ENCODE measurements at places on chromosomes 2 and 18.
A peak's percentile ranks its signal among the peaks of the same experiment; 100 is the strongest.

GRCh38 chr2:182444170-182444569, 17.3 kb upstream of the PDE1A start:
- DNase-seq: no peak

DNA sequence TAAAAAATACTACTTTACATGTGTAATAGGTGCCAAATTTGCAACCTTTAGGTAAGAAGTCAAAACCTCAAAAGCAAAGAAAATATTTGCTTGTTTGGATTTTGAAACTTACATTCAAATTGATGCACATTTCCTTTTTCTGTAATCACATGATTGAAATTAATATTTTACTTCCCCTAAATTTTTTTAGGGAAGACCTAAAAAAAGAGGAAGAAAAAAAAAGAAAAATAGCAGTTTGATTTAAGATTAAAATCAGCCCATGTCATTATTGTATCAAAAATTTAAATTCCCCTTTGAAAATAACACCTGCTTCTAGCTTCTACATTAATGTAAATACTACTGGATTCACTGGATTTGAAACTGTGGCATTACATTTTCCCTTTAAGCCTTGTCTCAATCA, 68.2 kb upstream of the STON1 start:
- no peak for DNase-seq

- DNase-seq: no peak
Measured at GRCh38 chr18:80044072-80044471, 9.8 kb downstream of the RBFA start.

DNA sequence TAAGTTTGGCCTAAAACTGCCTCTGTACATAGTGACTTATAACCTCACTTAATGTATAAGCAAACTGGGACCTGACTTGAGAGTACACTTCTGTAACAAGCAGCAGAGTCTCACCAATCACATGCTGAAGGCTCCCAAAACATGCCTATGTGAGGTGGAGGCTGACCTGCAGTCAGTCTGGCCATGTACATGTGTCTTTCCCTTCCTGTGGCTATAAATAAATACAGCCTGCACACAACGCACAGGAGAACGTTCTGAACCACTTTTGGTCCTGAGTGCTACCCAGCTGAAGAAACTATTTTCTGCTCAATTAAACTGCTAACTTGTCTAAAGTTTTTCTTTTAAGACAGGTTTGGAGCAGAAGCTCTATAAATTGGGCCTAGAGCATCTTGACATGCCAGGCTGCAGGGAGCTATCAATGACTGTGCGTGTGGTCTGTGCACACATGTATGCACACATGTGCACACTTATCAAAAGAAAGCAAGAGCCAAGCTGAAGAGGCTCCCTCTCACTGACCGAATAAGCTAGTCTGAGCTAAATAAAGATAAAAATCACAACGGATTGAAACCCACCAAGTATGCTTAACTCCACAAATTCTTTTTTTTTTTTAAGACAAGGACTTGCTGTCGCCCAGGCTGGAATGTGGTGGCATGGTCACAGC, 15.0 kb downstream of the RNASEH1 start:
- no peak for DNase-seq

- no peak for DNase-seq
Measured at GRCh38 chr2:96143848-96144480, 1.3 kb downstream of the DUSP2 start.

DNA sequence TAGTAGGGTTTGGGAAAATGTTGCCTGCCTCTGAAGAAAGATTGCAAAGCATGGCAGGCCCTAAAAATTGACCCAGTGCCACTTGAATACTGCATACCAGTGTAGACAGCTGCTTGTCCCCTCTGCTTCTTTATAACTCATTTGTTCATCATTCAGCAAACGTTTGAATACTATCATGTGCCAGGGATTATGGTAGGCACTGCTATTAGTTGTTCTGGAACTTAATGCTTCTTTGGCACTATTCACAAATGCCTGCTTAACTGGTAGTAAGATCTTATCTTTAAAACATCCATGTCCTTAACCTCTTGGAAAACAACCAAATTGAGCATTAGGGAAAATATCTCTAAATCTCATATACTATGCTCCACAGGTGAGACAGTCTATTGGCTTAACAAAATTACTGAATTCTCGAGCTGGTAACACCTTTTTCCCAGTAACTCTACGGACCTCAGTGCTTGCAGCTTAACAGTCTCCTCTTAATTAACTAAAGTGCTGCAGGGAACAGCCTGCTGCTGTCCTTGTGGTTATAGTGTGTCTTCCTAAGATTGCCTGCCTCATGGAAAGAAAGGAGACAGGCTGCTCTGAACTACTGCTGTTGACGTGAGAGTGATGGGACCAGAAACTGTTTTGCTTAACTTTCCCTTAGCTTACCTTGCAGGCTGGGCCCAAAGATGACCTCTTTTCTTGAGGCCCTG, 93.2 kb downstream of the MIB1 start:
- DNase-seq: no peak

- DNase-seq: no peak
Measured at GRCh38 chr2:11842336-11842735, 95.9 kb downstream of the LPIN1 start.

DNA sequence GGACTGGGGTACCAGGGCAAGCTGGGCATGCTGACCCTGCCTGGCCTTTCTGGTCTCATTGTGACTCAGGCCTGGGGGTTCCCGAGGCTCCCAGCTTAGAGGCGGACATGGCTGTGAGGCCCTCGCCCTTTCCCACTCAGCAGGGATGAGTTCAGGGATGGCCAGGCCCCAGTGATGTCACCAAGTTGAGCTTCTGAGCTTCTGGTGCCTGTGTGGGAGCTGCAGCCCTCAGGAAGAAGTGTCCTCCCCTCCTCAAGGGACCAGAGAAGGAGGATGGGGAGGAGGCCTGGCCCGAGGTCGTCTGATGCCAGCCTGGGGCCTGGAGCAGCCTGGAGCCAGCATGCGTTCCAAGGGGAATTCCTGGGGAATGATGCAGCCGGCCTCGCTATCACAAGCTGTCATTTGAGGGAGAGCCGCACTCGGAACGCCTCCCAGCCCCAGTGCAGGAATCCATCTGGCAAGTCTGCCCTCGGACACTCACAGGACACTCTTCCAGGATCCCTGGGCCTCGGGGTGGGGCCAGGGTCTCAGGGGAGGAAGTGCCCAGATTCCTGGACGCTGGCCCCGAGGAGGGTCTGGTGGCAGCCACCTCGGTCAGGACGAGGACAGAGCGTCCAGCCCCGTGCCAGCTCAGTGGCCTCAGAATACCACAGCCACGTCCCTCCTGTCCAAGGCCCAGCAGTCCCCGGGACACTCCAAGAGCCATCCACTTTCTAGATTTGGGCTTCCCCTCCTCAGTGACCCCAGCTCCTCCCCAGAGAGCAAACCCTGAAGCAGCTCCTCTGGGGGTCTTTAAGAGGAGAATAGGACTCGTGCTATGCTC, 61.2 kb upstream of the GPC1 start:
- peak; percentile 92 for DNase-seq

- no peak for DNase-seq
Measured at GRCh38 chr2:216189410-216189809, 80.3 kb downstream of the XRCC5 start.

GRCh38 chr2:69306822-69307578, 80.0 kb downstream of the GFPT1 start:
- DNase-seq: peak; percentile 92

GRCh38 chr18:986051-986450, 81.4 kb downstream of the ADCYAP1 start:
- DNase-seq: no peak

DNA sequence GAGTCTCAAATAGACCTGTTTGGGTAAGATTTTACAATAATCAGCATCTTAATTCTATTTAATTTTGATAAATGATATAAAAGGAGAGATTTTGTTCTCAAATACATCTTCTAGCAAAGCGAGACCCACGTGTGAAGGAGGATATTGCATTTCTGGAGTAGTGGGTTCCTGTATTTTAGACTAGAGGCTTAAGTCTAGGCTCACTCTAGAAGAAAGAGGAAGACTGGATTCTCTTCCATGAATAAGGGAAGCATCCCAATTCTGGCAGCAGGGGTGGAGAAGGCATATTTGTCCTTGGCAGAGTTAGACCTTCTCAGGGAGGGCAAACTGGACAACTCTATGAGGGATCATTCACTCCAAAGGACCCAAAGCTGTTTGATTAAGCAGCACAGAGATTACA, 11.3 kb upstream of the FAM228A start:
- no peak for DNase-seq

DNA sequence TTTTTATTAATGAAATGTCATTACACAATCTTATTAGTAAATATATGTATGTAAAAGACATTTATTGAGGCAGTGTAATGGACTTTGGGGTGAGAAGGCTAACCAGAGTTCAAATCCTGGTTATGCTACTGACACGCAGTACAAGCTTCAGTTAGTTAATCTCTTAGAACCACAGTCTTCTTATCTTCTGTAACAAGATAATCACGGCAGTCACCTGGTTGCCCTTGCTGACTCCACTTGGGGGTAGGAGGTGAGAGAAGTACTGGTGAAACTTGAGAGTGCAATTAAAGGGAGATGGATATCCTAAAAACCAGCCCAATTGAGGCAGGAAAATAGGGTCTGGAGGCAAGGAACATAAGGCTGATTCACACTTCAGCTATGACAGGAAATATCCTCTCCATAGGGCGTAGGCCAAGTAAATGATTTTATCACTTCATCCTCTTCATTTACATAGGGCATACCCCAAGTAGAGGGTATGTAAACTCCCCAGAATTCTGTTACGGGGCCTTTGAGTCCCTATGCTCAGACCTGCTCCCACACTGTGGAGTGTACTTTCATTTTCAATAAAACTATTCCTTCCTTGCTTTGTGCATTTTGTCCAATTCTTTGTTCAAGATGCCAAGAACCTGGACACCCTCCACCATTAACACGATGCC, 21.3 kb downstream of the SKA1 start:
- DNase-seq: no peak

DNA sequence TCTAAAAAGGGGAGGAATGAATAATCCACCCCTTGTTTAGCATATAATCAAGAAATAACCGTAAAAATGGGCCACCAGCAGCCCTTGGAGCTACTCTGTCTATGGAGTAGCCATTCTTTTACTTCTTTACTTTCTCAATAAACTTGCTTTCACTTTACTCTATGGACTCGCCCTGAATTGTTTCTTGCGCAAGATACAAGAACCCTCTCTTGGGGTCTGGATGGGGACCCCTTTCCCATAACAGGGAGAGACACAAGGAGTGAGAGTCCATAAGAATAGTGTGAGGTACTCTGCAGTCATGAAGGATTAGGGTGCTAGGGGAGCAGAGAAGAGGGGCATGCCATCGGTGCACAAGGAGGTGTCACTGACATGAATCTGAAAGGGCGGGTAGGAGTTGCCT, 159.2 kb upstream of the PGAP1 start:
- no peak for DNase-seq

- DNase-seq: peak; percentile 6
Measured at GRCh38 chr18:43587538-43588153, 310.4 kb upstream of the SYT4 start.

Measured in HTR-8/SVneo (cell line).